ENCODE measurements at places on chromosomes 16 and 17.
A peak's percentile ranks its signal among the peaks of the same experiment; 100 is the strongest.

- no peak for DNase-seq
These were observed 10.1 kb upstream of the TMEM208 start for GRCh38 chr16:67216612-67217490.

GRCh38 chr17:16419074-16419928 is 3.9 kb downstream of the TRPV2 start:
- DNase-seq, result no peak

DNA sequence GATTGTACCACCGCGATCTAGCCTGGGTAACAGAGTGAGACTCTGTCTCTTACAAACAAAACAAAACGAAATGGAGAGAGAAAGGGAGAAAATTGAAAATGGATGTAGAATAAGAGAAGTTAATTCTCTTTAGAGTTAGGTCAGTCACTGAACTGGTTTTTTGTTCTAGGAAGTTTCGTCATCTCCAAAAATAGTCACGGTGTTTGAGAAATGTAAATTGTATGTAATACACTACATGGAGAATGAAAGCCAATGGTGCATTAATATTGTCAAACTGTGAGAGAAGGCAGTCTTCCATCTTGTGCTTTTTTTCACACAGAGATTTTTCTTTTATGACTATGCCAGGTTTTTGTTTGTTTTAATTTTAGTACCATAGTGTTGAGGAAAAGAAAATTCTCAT is 145.9 kb downstream of the BCAS3 start:
- DNase-seq, result no peak

- DNase-seq, result no peak
These were observed 1.5 kb upstream of the NT5C start for GRCh38 chr17:75133001-75133400.

DNA sequence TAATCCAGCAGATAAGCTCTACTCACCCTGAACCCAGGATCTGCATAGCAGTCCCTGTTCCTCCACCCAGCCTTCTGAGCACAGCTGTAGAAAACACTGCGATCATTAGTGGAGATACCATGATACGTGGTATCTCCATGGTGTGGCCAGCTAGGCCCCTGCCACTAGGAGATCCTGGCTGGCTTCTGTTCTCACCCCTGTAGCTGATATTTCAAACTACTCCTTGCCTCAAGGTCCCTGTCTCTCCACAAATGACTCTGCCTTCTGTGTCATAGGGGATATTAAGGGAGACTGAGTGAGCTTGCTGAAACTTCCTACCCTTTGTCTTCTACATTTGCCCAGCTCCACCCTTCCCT is 44.3 kb downstream of the ERN1 start:
- DNase-seq, result no peak

GRCh38 chr17:79836510-79836971 is 2.7 kb downstream of the CBX4 start:
- peak; percentile 39 for DNase-seq

DNA sequence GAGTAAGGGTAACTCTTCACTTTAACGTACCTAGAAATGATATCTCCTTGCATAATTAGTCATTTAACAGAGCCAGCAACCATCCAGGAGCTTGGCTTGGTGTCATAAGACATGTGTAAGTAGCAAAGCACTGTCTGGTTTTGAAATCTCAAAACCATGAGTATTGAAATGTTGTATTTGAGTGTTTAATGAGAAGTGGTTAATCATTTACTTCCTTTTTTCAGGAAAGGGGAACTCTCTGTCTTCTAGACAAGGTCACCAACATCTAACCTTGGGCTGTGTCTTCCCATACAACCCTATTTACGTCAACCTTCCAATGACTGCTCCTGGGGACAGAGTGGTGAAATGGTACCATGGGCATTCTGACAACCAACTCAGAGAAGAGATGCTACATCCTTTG is 27.1 kb downstream of the PMP22 start:
- no peak for DNase-seq

- peak; percentile 78 for DNase-seq
These were observed 6.7 kb downstream of the NUPR1 start for GRCh38 chr16:28531777-28532744.

- no peak for DNase-seq
These were observed 8.8 kb upstream of the USP43 start for GRCh38 chr17:9636501-9636900.

DNA sequence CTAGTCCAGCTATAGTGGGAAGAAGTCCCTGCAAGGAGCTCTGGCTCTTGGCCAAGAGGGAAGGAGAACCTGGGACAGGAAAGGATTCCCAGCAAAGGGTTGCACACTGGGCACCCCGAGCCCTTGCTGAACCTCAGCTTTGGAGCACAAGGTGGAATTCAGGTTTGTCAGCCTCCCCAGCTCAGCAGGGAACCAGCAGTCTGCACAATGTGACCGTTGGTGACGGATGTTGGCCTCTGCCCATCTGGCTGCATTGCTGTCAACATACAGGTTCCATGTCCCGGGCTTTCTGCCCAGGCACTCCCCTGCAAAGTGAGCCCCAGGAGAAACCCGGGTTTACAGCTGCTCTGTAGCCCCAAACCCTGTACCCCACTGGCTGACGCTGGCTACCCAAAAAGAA is 6.7 kb downstream of the RPRML start:
- no peak for DNase-seq

DNA sequence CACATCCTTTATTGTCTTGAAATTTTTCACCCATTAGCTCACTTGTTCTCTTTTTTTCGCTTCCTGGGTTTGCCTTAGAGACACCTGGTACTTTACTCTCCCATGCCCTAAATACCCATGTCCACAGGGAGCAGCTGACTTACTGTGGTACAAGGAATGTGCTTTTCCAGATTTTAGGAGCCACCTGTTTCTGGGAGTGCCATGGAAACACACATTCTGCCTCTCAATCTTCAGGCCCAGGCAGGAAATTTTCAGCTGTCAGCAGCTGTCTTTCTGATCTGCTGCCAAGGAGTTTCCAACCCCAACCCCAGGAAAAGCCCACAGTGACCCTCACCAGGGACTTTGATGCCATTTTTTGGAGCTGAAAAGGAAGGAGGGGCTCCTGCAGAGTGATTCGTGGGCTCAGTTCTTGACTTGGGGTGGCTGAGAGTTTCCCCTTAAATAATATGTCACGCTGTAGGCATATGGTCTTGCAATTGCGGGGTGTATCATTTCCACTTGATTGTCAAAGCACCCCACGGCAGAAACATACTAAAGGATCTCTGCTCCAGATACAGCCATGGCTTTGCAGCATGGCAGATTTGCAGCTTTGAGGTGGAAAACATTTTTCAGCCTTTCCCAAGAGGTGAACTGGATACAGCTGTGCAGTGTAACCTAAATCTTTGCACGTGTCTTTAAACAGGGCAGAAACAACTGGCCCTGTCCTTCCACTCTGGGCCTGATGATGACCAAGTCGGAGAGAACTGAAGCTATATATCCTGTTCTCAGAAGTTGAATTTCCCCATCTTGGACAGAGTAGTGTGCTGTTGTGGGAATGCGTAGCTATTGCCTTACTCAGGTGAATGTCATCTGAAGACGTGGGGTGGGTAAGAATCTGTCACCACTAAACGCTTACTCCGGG is 19.2 kb downstream of the RBFOX1 start:
- DNase-seq, result no peak

DNA sequence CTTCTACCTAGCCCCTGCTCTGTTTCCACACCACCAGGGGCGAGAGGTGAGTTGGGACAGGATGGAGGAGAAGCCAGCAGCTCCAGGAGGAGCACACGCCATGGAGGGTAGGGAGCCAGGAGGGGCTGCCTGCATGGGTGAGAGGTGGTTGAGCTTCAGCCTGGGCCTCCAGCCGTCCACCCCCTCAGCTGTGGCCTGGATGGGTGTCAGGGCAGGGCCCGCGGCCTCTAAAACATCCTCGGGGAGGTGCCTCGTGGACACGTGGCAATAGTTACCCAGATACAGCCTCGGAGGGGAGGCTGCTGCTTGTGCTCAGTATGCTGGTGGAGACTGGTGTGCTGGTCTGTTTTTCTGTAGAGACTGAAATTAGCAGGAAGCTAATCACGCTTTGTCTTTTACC is 104.7 kb upstream of the GSE1 start:
- DNase-seq, result no peak

Data from GM23338 (cell line).